ENCODE measurements at places on chromosomes 12 and 14.

GRCh38 chr12:98222135-98222534 lies 293.3 kb upstream of the TMPO start:
- no peak for DNase-seq

DNA sequence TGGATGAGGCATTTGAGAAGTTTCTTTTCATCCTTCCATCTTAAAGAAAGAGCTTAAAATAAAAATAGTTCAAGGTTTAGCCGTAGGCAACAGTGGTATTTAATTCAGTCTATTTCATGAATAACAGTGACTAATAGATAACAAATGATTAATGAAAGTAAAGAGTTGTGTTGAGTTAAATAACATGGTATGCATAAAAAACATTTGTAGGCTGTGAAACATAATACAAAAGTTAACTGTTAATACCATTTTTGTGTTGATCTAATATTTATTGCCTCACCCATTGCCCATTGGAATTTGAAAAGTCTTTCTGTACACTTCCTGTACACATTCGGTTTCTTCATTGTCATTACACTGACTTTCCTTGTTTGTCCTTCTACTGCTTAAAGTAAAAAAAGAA lies 108.6 kb upstream of the PDE3A start:
- no peak for DNase-seq

GRCh38 chr12:128816643-128816920 lies 7.2 kb downstream of the SLC15A4 start:
- DNase-seq = no peak

DNA sequence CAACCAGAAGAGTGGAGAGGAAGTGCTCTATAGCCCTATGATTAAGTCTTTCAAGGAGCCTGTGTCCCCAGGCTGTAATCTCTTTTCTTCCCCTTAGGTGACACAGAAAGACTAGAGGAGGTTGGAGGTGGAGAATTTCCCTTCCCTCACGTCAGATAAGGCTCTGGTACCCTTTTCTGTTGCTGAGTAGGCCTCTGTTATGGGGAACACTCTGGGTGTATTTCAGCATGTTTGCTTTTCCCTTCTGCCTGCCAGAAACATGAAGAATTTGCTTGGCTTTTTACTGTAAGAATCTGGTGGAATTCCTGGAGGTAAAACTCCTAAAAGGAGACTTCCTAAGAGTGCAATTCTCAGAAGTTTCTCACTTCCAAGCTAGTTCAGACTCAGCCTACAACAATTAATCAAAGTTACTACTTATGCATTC lies 58.3 kb downstream of the SIX1 start:
- DNase-seq = peak; percentile 22

GRCh38 chr12:69415471-69416275 lies 54.5 kb upstream of the FRS2 start:
- DNase-seq = peak; percentile 96
